ENCODE measurements at places on chromosomes 7 and 10. TPM values are rescaled to one million over a fixed set of nuclear protein-coding genes. Genes with fewer than 3 reads are reported as not detected.

The UCN3 gene
- total RNA-seq = not detected

The CRYGN gene
- not detected for total RNA-seq

The ADAMTS14 gene
- 5.7 TPM for total RNA-seq

The PLOD3 gene
- 20.9 TPM for total RNA-seq

The ATG9B gene
- not detected for total RNA-seq

The SERPINE1 gene
- total RNA-seq = 2.1 TPM

The C10orf120 gene
- not detected for total RNA-seq

The NOD1 gene
- total RNA-seq = 13.0 TPM

The PSD gene
- 3.7 TPM for total RNA-seq

The SSC4D gene
- total RNA-seq = 1.0 TPM

The STK32C gene
- 8.4 TPM for total RNA-seq

The PNLIPRP3 gene
- total RNA-seq = under 0.01 TPM

The IMPDH1 gene
- total RNA-seq = 10.4 TPM

The PILRA gene
- 1.6 TPM for total RNA-seq

The PRXL2A gene
- total RNA-seq = 19.3 TPM

The AKR1C4 gene
- total RNA-seq = not detected

The GSTO2 gene
- not detected for total RNA-seq

The MUC12 gene
- not detected for total RNA-seq

The TRUB1 gene
- total RNA-seq = 15.1 TPM

The CASTOR2 gene
- 15.1 TPM for total RNA-seq

The LMBR1 gene
- total RNA-seq = 97.6 TPM

The JMJD1C gene
- total RNA-seq = 90.8 TPM

The PPP1R17 gene
- total RNA-seq = not detected

The COL17A1 gene
- total RNA-seq = under 0.01 TPM

The DNAH11 gene
- under 0.01 TPM for total RNA-seq

The MUC3A gene
- not detected for total RNA-seq

The KCNK18 gene
- total RNA-seq = not detected

The CAV1 gene
- total RNA-seq = 175 TPM

The GIMAP6 gene
- 15.7 TPM for total RNA-seq

The TRIL gene
- total RNA-seq = 15.1 TPM

The INSIG1 gene
- total RNA-seq = 25.1 TPM

The ABCF2 gene
- total RNA-seq = 20.9 TPM

The FGFR2 gene
- 11.5 TPM for total RNA-seq

The ECHDC3 gene
- total RNA-seq = 20.9 TPM

The OR9A2 gene
- total RNA-seq = not detected

The SPDYE8 gene
- total RNA-seq = not detected

The PTF1A gene
- total RNA-seq = not detected

The KEL gene
- 3.1 TPM for total RNA-seq

The TMEM26 gene
- total RNA-seq = 15.7 TPM

The MAGI2 gene
- total RNA-seq = 4.2 TPM

The GRM8 gene
- not detected for total RNA-seq

The VWDE gene
- total RNA-seq = 0.52 TPM

The GPR141 gene
- total RNA-seq = 1.0 TPM

The MINDY3 gene
- total RNA-seq = 71.5 TPM

The COG5 gene
- total RNA-seq = 21.4 TPM

The GALNT17 gene
- total RNA-seq = 24.5 TPM

The ANTXRL gene
- total RNA-seq = not detected

The WDFY4 gene
- 2.6 TPM for total RNA-seq

The TMEM236 gene
- total RNA-seq = under 0.01 TPM

The ADRA2A gene
- total RNA-seq = 2.1 TPM
